ENCODE measurements at places on chromosomes 7 and 10.

- no peak for DNase-seq
These were observed 34.5 kb upstream of the AQP1 start for GRCh38 chr7:30877015-30877769.

GRCh38 chr7:99203092-99203491 lies 4.8 kb downstream of the KPNA7 start:
- no peak for DNase-seq

- DNase-seq = no peak
These were observed 851.0 kb downstream of the KCNMA1 start for GRCh38 chr10:76786504-76787072.

- no peak for DNase-seq
These were observed 2.9 kb upstream of the RBM20 start for GRCh38 chr10:110641256-110641655.

GRCh38 chr7:138499340-138499739 lies 39.3 kb downstream of the TRIM24 start:
- DNase-seq = no peak

DNA sequence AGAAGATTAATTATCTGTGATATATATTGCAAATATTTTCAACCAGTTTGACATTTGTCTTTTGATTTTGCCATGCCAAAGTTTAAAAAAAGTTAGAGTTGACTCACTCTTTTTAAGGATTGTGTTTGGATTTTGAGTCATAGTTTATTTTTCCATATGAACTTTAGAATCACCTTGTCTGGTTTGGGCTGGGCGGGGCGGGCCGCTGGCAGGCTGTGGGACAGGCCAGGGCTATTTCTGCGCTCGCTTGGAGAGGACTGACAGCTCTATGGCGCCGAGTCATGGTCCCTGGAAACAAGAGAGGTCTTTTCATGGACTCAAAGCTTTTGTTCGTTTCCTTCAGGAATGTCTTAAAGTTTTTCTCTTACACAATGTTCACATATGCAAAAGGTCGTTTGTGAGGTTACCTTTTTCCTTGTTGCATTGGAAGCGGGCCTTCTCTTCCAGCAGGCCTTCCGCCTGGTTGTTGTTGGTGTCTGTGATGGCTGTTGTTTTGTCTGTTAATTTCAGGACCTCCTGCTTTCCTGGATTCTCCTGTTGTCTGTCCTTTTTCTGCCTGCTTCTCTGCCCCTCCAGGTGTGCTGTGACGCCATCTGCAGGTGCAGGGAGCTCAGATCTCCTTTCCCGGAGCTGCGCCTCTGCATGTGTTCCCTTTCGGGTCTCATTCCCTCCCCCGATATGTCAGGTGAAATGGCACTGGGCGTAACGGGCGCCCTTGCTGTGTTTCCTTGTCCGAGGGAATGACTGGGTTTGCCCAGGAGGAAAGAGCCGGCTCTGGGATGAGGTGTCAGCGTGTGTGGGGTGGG lies 53.8 kb downstream of the INPP5A start:
- DNase-seq = no peak

DNA sequence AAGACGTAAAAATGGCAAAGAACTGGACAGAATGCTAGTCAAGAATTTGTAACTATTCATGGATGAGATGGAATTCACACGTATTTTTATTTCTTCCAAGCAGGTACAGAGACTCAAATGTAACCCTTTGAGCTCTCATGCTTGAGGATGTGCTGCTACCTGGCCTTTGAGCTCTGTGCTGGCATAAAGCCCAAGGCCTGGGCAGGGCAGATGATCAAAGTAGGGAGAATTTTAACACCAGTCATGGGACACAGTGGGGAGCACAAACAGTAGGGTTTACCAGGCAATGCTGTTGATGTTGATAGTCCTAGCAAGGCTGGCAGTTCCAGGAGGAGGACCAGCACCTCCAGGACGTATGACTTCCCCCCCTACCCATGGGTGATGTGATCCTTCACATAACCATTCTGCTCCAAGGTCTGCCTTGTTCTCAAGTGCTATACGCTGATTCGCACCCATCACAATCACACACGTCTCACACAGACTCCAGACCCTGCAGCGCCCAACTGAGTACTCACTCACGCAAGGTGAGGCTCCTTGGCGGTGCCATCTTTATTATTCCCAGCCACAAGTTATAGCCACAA lies 48.6 kb upstream of the DLG5 start:
- DNase-seq = no peak

GRCh38 chr10:98370831-98371820 lies 43.9 kb downstream of the PYROXD2 start:
- DNase-seq = no peak

DNA sequence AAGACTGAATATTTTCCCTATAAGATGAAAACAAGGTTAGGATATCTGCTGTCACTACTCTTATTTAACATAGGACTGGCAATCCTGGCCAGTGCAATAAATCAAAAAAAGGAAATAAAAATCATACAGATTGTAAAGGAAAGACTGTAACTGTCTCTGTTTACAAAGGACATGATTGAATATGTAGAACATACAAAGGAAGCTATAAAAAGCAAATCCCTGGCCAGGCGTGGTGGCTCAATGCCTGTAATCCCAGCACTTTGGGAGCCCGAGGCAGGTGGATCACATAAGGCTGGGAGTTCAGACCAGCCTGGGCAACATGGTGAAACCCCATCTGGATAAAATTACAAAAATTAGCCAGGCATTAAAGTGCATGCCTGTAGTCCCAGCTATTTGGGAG lies 15.8 kb downstream of the ZNF485 start:
- no peak for DNase-seq

- no peak for DNase-seq
These were observed 7.4 kb upstream of the ESYT2 start for GRCh38 chr7:158836692-158837091.

DNA sequence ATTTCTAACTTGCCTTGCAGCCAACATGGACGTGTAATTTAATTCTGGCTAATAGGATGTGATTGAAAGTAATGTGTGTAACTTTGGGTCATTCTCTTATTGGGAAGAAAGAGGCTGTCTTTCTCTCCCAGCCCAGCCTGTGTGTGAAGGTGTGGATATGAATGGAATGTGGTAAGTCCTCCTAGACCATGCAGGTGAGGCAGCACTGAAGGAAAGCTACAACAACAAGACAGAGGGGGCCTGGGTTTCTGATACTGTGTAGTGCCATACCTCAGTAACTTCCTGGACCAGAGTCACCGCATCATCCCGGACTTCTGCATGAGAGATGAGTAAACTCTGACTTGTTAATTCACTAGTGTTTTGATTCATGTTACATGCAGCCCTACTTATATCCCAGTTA lies 237.0 kb downstream of the EXOC4 start:
- DNase-seq = no peak
